ENCODE measurements at places on chromosomes 6 and 20. TPM values are rescaled to one million over a fixed set of nuclear protein-coding genes. Genes with fewer than 3 reads are reported as not detected.

The ADGRG6 gene
- total RNA-seq, result 7.9 TPM

The TRIM15 gene
- not detected for total RNA-seq

The HLA-DMB gene
- total RNA-seq, result not detected

The FAM210B gene
- total RNA-seq, result 25.6 TPM

The C6orf141 gene
- 2.0 TPM for total RNA-seq

The KCNK5 gene
- total RNA-seq, result 0.15 TPM

The TP53RK gene
- 20.4 TPM for total RNA-seq

The POU5F1 gene
- not detected for total RNA-seq

The ASIP gene
- total RNA-seq, result not detected

The RHAG gene
- total RNA-seq, result not detected

The MRAP2 gene
- not detected for total RNA-seq

The TRDN gene
- total RNA-seq, result not detected

The MCCD1 gene
- total RNA-seq, result not detected

The SAMD5 gene
- total RNA-seq, result 0.50 TPM

The DZANK1 gene
- 0.50 TPM for total RNA-seq

The RIPOR3 gene
- 0.30 TPM for total RNA-seq

The MATN4 gene
- not detected for total RNA-seq

The SALL4 gene
- total RNA-seq, result 1.5 TPM

The VARS1 gene
- total RNA-seq, result 111 TPM

The SULF2 gene
- total RNA-seq, result 1.8 TPM

The LHFPL5 gene
- total RNA-seq, result not detected

The LYRM4 gene
- 18.8 TPM for total RNA-seq

The IRAK1BP1 gene
- total RNA-seq, result 2.8 TPM

The SLC17A4 gene
- total RNA-seq, result not detected

The CYP24A1 gene
- total RNA-seq, result 0.17 TPM

The SYTL3 gene
- total RNA-seq, result 0.84 TPM

The HRH3 gene
- total RNA-seq, result not detected

The DEFB132 gene
- total RNA-seq, result not detected

The ZMYND8 gene
- 26.4 TPM for total RNA-seq

The FAM83C gene
- not detected for total RNA-seq

The SLC17A3 gene
- total RNA-seq, result not detected

The GSTA1 gene
- total RNA-seq, result not detected

The SH3BGRL2 gene
- total RNA-seq, result 3.7 TPM

The C6orf58 gene
- total RNA-seq, result not detected

The HLA-DRB1 gene
- not detected for total RNA-seq

The TNF gene
- total RNA-seq, result not detected

The HLA-F gene
- total RNA-seq, result not detected

The TMEM14A gene
- 49.8 TPM for total RNA-seq

The MUC21 gene
- total RNA-seq, result not detected

The SNAP25 gene
- 5.1 TPM for total RNA-seq

The RUNX2 gene
- total RNA-seq, result 9.2 TPM

The SLC22A7 gene
- not detected for total RNA-seq

The ZNF311 gene
- total RNA-seq, result 0.74 TPM

The RIPPLY2 gene
- total RNA-seq, result 0.74 TPM

The SLC25A27 gene
- total RNA-seq, result 2.4 TPM

The KIF13A gene
- total RNA-seq, result 14.7 TPM

The LY6G6C gene
- not detected for total RNA-seq

The SPINT4 gene
- total RNA-seq, result not detected

The NKX2-4 gene
- not detected for total RNA-seq

The MAD2L1BP gene
- 37.7 TPM for total RNA-seq

The PRL gene
- not detected for total RNA-seq

The TFAP2C gene
- total RNA-seq, result not detected

The PRR18 gene
- total RNA-seq, result not detected

The THEMIS gene
- total RNA-seq, result under 0.01 TPM

The HS3ST5 gene
- not detected for total RNA-seq

The DEFB113 gene
- total RNA-seq, result not detected

The CALHM4 gene
- total RNA-seq, result not detected
